ENCODE measurements at places on chromosomes 5 and 9.
A peak's percentile ranks its signal among the peaks of the same experiment; 100 is the strongest.

DNA sequence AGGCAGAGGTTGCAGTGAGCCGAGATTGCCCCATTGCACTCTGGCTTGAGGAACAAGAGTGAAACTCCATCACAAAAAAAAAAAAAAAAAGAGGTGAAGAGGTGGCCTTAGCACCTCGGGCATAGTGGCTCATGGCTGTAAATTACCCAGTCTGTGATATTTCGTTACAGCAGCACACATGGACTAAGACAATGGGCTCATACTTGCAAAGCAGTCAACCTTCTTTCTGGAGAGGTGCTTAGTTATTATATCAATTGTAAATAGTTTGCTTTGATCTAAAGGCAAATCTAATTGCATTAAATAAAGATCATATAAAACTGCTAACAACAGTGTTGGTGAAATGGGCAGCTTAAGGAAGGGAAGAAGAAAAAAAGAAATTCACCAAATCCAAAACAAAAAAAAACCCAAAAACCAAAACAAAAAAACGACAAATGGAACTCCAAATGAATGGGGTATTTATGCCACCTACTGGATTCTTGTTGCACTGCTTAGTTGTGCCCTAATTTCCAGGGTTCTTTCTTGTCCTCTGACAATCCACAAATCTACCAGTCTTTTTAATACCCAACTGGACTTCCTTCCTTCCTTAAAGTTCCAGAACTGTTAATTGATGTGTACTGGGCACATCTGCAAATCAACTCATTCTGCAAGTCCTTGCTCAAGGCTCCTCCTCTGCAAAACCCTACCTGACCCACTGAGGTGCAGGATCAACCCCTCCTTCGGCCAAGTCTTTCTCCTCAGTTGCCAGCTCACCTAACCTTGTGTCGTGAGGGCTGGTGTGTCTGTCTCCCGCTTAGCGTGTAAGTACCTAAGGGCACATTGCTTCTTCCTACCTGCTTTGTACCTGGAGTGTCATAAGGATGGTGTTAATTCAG lies 35.0 kb upstream of the DMRT1 start:
- DNase-seq: peak; percentile 41

GRCh38 chr5:170648541-170648940 lies 135.0 kb upstream of the GABRP start:
- DNase-seq: no peak

DNA sequence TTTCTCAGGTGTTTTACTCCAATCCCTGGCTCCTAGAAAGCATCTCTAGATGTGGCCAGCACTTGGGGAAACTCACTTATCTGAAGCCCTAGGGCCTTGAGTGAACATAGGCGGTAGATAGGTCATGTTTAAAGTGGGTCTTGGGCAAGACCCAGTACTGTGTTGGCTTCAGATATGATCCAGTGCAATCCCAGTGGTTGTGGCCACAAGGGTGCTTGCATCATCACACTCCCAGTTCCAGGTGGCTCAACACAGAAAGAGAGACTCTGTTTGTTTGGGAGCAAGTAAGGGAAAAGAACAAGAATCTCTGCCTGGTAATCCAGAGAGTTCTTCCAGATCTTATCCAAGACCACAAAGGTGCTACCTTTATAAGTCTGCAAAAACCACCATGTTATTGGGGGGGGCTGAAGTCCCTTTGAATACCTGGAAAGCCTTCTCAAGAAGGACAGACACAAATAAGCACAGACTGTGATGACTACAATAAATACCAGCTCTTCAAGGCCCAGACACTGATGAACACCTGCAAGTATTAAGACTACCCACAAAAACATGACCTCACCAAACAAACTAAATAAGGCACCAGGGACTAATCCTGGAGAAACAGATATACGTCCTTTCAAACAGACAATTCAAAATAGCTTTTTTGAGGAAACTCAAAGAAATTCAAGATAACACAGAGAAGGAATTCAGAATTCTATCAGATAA lies 114.7 kb downstream of the LURAP1L start:
- DNase-seq: no peak

DNA sequence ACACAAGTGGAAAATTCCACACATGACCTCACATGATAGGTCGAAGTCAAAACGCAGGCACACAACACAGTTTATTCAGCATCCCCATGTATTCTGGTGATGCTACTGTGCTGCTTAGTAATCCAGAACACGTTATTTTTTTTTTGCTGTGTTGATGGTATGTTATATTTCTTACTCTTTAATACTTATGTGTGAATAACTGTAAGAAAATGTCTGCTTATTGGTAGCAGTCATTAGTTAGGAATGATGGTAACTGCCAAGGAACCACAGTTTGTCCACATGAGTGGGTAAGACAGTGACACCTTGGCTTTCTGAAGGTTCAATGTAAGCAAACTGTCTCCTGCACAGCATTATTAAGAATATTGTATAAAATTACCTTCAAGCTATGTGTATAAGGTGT lies 107.7 kb upstream of the DAPK1 start:
- DNase-seq: no peak

DNA sequence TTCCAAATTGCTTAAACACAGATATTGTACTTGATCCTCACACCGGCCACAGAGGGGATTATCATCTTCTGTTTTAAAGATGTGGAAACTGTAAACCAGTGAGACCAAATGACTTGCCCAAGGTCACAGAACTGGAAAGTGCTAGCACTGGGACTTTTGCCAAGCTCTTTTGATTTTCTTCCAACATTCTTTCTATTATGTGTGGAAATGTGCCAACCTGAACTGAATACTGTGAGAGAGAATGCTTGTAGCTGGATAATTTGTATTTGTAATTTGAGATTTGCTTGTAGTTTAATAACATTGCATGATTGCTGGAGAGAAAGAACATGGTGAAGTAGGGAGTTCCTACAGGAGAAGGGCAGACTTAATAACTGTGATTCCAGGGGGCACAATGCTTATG lies 977.9 kb upstream of the NUDT12 start:
- no peak for DNase-seq

- DNase-seq: no peak
Measured at GRCh38 chr5:64665243-64665642, 25.1 kb upstream of the SHISAL2B start.

GRCh38 chr5:142014911-142015584 lies 2.2 kb upstream of the GNPDA1 start:
- peak; percentile 72 for DNase-seq

- no peak for DNase-seq
Measured at GRCh38 chr9:19516348-19516747, 107.5 kb downstream of the ACER2 start.

GRCh38 chr9:38226491-38226951 lies 157.5 kb upstream of the SHB start:
- no peak for DNase-seq

DNA sequence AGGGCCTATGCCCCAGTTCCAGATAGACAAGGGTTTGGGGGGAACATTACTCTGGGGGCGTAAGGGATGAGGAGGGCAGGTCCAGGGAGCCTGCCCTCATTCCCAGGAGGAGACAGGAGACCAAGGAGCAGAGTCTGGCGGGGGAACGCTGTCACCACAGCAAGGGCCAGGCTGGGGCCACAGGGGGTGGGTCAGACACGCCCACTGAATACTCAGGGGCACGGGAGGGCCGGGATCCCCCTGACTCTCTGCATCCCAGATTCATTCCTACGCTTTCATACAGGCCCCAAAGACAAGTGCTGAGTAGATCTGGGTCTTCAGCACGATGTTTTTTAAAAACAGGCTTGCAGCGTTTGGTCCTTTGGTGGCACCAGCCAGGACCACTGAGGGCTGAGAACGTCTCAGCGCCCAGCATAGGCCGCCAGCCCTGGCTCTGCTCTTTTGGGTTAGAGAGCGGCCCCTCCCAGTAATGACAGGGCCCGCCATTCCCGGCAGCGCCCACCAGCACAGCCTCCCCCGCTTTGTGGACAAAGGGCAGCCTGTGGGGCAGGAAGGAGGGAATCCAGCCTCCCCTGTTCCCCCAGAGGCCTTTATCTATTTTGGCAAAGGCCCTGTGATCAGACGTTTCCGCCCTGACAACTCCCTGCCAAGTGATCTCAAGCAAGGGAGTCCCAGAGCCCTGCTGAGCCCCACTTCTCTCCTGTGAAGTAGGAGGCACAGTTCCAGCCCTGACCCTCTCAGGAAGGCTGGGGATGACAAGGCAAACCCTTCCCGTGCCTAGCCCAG lies 24.9 kb downstream of the NEK6 start:
- DNase-seq: no peak

DNA sequence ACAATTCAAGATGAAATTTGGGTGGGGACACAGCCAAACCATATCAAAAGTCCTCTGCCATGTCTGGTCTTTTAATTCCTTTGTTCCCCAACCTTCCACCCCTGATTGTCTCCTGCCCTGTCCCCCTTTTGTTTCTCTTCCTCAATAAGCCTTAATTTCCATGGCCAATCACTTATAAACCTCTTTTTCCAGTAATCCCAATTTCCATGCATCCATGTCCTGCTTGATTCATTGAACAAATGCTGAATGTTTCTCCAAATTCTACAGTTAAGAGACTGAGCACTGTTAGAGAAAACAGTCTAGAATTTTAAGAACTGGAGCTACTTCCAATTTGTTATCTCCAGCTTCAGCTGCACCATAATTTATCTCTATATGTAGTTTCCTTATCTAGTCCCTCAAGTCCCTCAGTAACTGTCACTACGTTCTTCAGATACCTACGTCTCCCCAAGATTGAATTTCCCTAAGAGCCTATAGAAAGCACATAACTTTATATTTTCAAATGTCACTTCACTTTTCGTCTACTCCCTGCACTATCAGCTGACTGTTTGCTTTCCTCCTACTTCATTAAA lies 34.2 kb downstream of the TARS1 start:
- DNase-seq: no peak

GRCh38 chr9:133050781-133051180 lies 11.0 kb upstream of the CEL start:
- DNase-seq: no peak

GRCh38 chr9:122941582-122942234 lies 888 bp downstream of the RABGAP1 start:
- peak; percentile 26 for DNase-seq

GRCh38 chr5:177478711-177479646 lies 5.5 kb upstream of the DBN1 start:
- DNase-seq: peak; percentile 41

GRCh38 chr5:127097278-127097677 lies 24.0 kb upstream of the C5orf63 start:
- no peak for DNase-seq

- no peak for DNase-seq
Measured at GRCh38 chr5:43338862-43339261, 25.6 kb upstream of the HMGCS1 start.

DNA sequence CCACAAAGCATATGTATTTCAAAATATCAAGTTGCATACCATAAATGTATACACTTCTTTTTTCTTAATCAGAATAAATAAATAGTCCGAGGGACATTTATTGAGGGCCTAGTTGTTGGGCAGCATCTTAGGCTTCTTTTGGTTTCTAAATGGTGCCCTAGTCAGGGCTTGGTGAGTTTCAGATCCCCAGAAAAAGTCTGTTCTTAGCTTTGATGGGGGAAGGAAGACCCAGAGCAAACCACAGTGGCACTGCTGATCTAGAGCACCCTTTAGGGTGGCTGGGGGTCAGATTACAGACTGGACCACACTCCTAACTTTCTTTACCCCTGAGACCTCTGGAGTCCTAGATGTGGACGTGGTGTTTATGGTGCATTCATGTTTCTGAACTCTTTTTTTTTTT lies 97.8 kb downstream of the C9orf152 start:
- no peak for DNase-seq

GRCh38 chr5:145324767-145325479 lies 510.2 kb downstream of the PRELID2 start:
- DNase-seq: no peak
